ENCODE measurements at places on chromosomes 16 and 17. TPM values are rescaled to one million over a fixed set of nuclear protein-coding genes. Genes with fewer than 3 reads are reported as not detected.

DNA sequence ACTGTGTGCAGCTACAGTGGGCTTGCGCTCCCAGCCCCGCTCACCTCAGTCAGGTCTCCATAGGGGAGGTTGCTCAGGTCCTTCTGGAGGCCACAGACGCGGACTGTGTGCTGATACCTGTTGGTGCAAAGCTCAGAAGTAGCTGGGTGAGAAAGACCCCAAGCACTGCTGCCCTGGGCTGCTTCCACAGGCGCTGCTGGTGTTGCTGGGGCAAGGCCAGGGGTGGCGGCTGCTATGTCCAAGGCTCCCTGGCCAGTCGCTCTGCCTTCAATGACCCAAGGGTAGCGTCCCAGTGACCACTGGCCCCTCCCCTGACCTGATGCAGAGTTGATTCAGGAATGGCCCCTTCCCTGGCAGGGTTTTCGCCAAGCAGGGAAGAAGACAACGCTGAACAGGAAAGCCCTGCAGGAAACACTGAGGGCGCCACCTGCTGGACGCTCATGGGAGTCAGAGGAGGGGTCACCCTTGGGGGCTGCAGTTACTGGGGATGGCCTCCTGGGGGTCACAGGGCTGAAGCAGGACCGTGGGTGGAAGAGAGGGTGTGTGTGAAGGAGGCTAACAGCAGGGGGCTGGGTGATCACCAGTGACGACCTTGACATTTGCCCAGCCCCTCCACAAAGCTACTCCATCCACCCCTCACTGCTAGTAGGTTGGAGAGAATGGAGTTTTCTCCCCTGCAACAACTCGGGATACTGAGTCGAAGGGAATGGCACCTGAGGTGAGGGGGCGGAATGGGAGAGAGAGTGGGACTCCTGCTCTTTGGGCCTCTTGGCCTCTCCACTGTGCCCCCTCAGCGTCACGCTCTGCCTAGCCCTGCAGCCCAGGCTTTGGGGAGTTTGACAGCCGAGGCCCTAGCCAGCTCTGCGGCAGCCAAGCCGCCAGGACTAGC is 38.3 kb downstream of the ABCC12 start:
- no peaks in the 10 kb centered on the region for H3K36me3 ChIP-seq
- H3K27ac ChIP-seq = no peak overlapping the region
- H3K4me1 ChIP-seq = no peaks in the 10 kb centered on the region
- H3K27me3 ChIP-seq = no peaks in the 10 kb centered on the region

GRCh38 chr17:80921741-80922579 is 69.7 kb upstream of the CHMP6 start:
- H3K27me3 ChIP-seq = no peaks in the 10 kb centered on the region
- no peaks in the 10 kb centered on the region for H3K4me1 ChIP-seq
- no peaks in the 10 kb centered on the region for H3K36me3 ChIP-seq

Gene ARHGDIG
- not detected for total RNA-seq

DNA sequence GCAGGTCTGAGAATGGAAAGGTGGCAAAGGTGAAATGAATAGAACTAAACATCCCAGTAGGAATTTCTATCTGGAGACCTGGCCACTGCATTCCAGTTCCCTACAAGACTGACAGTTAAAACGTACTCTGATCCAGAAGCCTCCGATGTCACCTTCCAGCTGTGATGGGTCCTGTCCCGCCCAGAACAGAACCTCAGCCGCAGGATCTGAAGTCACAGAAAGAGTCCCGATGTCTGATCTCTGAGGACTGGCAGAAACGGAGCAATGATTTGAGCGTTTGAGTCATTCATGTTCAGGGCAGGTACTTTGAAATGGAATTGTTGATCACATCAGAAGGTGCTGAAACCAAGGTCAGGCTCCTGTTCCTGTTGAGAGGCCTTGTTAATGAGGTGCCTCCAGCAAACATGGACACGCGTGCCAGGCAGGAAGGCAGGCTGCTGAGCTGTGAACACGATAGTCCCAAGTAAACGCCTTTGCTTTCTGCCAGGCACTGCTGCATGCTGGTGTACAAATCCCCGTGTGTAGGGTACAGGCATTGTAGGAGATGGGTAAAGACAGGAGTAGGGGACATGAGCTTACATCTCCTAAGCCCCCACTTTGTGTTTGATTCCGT is 61.4 kb downstream of the VAT1L start:
- no peak overlapping the region for H3K27ac ChIP-seq
- no peaks in the 10 kb centered on the region for H3K4me1 ChIP-seq
- no peak for DNase-seq
- H3K36me3 ChIP-seq = no peaks in the 10 kb centered on the region

- no peak overlapping the region for H3K4me3 ChIP-seq
- H3K36me3 ChIP-seq = no peaks in the 10 kb centered on the region
- no peaks in the 10 kb centered on the region for H3K27me3 ChIP-seq
- peak; percentile 73 for DNase-seq
- H3K27ac ChIP-seq = no peak overlapping the region
- no peaks in the 10 kb centered on the region for H3K4me1 ChIP-seq
Measured at GRCh38 chr17:74457146-74457819, 9.2 kb upstream of the CD300A start.

DNA sequence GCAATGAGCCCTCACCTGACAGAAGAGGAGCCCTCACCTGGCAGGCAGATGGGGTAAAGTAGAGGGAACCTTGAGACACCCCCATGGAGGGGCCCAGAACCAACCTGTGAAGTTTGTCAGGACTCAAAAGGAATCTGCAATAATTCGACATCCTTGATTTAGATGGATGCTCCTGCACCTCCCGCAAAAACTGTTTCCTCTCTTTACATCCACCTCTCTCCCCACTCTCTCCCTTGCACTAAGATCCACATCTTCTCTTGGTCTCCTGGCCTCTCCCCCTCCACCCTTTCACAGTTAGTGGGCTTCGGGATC is 34.9 kb upstream of the RBFOX3 start:
- no peak overlapping the region for H3K27ac ChIP-seq
- H3K27me3 ChIP-seq = no peaks in the 10 kb centered on the region
- H3K4me3 ChIP-seq = no peak overlapping the region
- no peak for DNase-seq
- H3K36me3 ChIP-seq = no peaks in the 10 kb centered on the region

Gene MYO15A
- total RNA-seq = 0.49 TPM

Gene DHRS7C
- total RNA-seq = not detected

DNA sequence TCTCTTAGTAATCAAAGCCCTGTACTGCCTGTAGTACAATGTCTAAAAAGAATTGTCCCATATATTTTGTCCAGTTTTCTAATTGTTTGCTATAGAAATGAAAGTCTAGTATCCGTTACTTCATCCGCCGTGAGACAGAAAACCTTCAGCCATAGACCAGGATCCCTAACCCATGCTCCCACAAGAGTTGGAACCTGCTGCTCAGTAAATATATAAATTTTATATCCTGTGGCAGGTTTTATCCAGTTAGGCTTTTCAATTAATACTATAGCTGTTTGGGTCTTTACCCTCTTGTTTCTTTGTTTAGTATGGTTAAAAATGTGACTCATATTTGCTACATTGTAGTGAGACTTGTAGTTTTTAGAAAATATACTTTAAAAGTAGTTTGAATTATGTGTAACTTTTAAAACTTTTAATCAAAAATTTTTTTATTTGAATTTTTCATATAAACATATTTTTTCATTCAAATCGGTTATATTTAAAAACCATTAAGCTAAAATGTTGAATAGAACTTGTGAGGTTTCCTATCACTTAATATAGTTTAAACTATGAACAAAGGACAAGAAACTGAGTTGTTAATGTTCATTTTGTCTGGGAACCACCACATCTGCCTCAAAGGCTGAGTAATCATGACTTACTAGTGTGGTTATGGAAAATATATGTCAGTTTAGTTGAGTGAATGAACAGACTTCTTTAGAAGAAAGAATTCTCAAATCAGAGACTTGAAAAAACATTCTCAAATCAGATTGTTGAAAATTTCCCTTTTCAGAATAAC is 54.8 kb downstream of the VMP1 start:
- H3K27me3 ChIP-seq = no peaks in the 10 kb centered on the region
- no peaks in the 10 kb centered on the region for H3K4me1 ChIP-seq
- H3K36me3 ChIP-seq = no peaks in the 10 kb centered on the region
- no peak for DNase-seq

GRCh38 chr17:17988427-17988945 is 15.8 kb downstream of the DRC3 start:
- DNase-seq = no peak
- no peak overlapping the region for H3K4me3 ChIP-seq
- H3K27me3 ChIP-seq = no peaks in the 10 kb centered on the region
- H3K4me1 ChIP-seq = no peaks in the 10 kb centered on the region
- no peaks in the 10 kb centered on the region for H3K36me3 ChIP-seq

Gene SDR42E1
- total RNA-seq = 3.4 TPM

GRCh38 chr17:21204935-21205334 is 9.0 kb downstream of the TMEM11 start:
- peaks cover 6% of the 10 kb centered on the region for H3K36me3 ChIP-seq
- no peak overlapping the region for H3K4me3 ChIP-seq
- no peaks in the 10 kb centered on the region for H3K4me1 ChIP-seq
- H3K27ac ChIP-seq = no peak overlapping the region

DNA sequence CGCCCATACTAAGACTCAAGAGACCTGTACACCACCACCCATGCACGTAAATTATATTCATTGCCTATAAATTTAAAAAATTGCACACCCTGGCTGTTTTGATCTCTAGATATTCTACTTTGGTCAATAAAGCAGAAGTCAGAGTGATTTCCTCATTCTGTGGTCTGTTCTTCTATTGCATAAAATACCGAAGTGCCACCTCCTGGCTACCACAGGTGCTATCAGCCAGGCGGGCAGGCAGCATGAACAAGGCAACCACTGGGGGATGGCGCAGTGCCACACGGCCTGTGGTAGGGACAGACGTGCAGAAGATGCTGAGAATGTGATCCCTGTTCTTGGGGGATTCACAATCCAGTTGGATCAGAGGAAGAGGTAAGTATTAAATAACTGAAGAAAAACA is 122.3 kb downstream of the CDK5R1 start:
- no peak overlapping the region for H3K4me3 ChIP-seq
- H3K36me3 ChIP-seq = no peaks in the 10 kb centered on the region
- H3K27ac ChIP-seq = no peak overlapping the region
- H3K4me1 ChIP-seq = no peaks in the 10 kb centered on the region

Gene DBNDD1
- total RNA-seq = 17.5 TPM

Gene NAGPA
- total RNA-seq = 22.1 TPM

Gene SYT17
- total RNA-seq = 8.7 TPM

DNA sequence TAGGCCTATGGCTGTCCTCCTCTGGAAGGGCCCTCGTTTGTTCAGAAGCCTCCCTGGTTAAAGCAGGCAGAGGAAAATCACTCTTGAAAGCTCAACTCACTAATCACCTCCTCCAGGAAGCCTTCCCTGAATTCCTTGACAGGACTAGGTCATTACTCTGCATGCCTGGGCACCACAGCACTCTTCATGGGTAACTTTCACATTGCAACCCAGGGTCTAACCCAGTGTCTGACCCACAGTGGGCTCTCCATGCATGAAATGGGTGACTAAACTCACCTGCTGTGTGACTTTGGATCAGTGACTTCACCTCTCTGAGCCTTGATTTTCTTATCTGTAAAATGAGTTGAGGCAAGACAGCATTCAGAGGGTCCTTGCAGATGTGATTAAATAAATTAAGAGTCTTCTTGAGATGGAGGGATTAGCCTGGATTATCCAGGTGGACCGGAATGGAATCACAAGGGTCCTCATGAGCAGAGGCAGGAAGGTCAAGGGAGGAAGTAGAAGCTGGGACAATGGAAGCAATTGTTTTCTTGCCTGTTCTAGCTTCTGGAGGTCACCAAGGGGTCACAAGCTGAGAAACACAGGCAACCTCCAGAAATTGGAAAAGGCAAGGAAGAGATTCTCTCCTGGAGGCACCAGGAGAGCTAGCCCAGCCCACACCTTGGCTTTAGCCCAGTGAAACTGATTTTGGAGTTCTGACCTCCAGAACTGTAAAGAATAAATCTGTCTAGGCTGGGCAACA is 3.8 kb upstream of the RAI1 start:
- H3K27ac ChIP-seq = no peak overlapping the region
- no peak for DNase-seq
- no peak overlapping the region for H3K4me3 ChIP-seq
- no peaks in the 10 kb centered on the region for H3K27me3 ChIP-seq

Gene ELP5
- total RNA-seq = 28.8 TPM

- H3K4me1 ChIP-seq = no peaks in the 10 kb centered on the region
- no peak overlapping the region for H3K27ac ChIP-seq
- no peaks in the 10 kb centered on the region for H3K27me3 ChIP-seq
- no peaks in the 10 kb centered on the region for H3K36me3 ChIP-seq
- H3K4me3 ChIP-seq = no peak overlapping the region
Measured at GRCh38 chr17:8821446-8822105, 22.4 kb upstream of the MFSD6L start.

GRCh38 chr17:82014432-82014831 is 8.2 kb downstream of the CENPX start:
- no peak for DNase-seq
- no peak overlapping the region for H3K4me3 ChIP-seq
- no peaks in the 10 kb centered on the region for H3K4me1 ChIP-seq

DNA sequence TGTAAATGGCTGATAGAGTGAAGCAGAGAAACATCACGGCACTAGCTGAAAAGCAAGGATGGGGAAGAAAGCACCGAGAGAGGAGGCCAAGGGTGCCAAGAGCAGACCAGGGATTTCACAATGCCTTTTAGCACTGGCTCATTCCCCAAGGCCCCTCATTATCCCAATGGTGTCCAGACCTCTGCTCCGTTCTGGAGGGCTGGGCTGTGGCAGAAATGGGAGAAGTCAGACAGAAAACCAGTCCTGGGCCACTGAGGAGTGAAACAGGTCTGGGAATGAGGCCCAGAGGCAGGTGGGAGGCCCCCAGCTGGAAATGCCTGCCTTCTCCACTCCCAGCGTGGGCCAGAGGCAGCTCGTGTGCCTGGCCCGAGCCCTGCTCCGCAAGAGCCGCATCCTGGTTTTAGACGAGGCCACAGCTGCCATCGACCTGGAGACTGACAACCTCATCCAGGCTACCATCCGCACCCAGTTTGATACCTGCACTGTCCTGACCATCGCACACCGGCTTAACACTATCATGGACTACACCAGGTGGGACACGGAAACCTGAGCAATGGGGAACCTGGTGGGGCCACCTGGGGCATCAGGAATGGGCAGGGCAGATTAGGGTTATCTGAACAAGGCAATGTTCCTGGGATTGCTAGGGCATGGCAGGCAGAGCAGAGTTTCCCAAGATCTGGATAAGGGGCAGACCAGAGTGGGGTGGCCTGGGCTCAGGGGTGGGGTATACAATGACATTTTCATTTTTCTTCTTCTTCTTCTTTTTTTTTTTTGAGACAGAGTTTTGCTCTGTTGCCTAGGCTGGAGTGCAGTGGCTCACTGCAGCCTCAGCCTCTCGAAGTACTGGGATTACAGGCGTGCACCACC is 20.3 kb downstream of the ANKRD40 start:
- H3K4me3 ChIP-seq = no peak overlapping the region
- no peak for DNase-seq
- no peaks in the 10 kb centered on the region for H3K36me3 ChIP-seq
- H3K27me3 ChIP-seq = no peaks in the 10 kb centered on the region

GRCh38 chr17:8189041-8189710 is 804 bp downstream of the BORCS6 start:
- peak overlapping the region; percentile 57 for H3K4me3 ChIP-seq
- H3K36me3 ChIP-seq = no peaks in the 10 kb centered on the region
- DNase-seq = peak; percentile 62
